ENCODE measurements at places on chromosomes 12 and 14.

DNA sequence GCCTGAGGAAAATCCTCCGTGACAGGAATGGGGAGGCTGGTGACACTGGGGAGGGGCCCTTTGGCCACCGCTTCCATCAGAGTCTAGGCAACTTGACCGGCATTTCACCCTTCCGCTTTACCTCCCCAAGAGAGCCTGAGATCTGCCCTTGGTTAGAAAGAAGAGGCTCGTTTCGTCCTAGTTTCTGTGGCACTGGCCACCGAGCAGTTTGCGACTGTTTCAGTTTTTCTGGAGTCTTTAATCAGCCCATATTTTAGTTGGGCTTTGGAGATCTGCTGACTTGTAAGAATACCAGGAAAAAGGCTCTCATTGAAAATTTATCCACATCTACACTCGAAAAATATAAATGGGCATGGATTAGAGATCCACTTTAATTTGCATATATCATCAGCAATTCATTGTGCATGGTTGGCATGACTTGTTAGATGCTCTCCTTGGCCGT lies 414 bp upstream of the ANKS1B start:
- DNase-seq: peak; percentile 8

DNA sequence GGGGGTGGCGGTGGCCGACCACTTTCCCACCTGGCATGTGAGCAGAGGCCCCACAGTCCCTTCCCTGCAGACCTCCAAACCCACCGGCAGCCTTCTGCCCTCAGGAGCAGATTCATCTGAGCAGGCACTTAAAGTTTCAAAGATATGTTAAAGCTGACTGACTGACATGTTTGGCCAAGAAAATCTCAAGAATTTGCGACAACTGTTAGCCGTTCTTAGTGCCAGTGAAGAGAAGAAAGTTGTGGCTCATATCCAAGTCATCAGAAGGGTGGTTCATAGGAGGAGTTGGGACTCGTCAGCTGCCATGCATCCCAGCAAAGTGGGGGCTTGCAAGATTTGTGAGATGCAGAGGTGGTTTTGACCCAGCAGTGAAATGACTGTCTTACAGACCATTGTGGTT lies 27.2 kb downstream of the ELK3 start:
- DNase-seq: no peak

DNA sequence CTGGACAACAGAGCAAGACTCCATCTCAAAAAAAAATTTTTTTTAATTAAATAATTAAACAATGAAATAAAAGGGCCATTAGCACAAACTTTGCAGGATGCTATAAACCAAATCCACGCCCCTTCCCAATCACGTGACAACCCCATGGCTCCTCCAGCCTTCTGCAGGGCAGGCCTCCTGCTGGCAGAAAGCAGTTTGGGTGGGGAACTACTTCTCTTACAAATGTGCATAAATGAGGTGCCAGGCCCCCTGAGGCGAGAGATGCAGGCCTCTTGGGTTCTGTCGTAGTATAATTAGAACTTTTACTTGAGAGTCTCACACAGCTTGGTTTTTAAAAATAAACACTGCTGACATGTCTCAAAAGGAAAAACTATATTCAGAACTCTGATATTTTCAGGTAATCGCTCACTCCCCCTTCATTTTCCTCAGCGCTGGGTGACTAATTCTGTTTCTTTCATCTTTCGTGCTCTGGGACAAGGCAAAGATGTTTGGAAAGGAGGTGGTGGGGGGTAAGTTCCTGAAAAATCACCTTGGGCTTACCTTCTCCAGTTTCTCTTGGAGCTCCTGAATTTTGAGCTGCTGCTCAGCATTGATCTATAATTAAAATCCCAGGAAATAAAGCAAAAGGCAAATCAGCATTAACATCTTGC lies 101.7 kb downstream of the CIT start:
- no peak for DNase-seq

DNA sequence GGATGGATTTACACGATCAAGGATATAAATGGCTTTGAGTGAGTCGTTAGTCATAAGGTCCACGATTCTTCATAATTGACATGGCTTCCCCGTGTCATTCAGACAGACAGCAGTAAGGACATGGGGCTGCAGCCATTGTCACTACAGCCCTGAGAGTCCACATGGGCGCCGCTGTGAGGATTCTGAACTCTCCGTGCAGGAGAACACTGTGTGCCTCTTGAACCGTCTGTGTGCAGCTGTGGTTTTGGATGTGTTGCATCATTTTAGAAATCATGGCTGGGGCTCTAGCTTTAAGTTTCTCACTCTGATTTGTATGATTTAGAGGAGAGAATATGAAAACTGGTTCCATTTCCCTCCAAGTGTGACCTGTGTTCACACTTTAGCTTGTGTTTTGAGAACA lies 47.2 kb downstream of the NPAS3 start:
- peak; percentile 58 for DNase-seq

- DNase-seq: no peak
Observed at GRCh38 chr14:69658664-69659261, 47.4 kb downstream of the SUSD6 start.

DNA sequence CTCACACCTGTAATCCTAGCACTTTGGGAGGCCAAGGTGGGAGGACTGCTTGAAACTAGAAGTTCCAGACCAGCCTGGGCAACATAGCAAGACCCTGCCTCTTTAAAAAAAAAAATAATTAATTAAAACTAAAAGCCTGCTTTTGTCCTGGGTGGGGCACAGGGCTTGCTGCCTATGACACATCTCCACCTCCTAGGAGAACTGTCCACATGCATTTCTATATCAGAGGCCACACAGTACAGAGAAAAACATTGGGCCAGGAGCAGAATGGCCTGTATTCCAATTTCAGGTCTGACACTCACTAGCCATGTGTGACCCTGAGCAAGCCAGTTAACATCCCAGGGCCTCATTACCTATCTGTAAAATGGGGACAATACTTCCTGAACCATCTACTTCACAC lies 31.9 kb downstream of the CCDC88C start:
- DNase-seq: no peak

DNA sequence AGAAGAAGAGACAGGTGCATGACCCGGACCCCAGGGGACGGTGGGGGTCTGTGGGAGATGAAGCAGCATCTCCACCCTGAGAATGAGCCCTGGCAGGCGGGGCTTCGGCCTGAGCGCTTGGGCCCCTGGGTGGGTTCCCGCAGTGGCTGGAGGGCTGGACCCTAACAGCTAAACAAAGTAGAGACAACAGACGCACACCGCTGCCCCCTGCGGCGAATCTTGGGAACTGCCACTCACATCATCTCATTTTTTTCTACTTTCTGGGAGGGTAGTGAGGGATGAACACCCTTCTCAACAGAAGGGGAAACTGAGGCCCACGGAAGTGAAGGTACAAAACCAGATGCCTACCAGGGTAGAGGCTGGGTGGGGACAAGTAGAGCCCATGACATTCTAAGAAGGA lies 104.7 kb downstream of the RFLNA start:
- no peak for DNase-seq

- DNase-seq: no peak
Observed at GRCh38 chr12:38555620-38556591, 239.3 kb downstream of the ALG10B start.

DNA sequence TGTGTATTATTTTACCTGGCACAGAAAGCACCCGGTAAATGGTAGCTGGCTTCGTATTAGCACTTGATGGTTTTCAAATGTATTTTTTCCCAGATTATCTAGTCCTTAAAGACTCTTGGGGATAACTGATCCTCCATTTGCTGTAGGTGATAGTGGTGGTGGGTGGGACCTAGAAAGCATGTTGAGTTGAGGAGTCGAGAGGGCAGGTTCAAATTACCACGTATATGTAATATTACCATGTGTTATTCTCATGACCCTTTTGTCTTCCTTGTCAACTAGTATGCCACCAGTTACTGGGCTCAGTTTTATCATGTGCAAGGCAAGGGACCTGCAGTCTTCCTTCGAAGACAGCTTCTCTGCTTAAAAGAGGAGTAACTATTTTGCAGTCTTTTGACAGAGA lies 1.8 kb downstream of the GLRX5 start:
- no peak for DNase-seq

GRCh38 chr12:52667509-52667908 lies 12.7 kb downstream of the KRT1 start:
- no peak for DNase-seq

DNA sequence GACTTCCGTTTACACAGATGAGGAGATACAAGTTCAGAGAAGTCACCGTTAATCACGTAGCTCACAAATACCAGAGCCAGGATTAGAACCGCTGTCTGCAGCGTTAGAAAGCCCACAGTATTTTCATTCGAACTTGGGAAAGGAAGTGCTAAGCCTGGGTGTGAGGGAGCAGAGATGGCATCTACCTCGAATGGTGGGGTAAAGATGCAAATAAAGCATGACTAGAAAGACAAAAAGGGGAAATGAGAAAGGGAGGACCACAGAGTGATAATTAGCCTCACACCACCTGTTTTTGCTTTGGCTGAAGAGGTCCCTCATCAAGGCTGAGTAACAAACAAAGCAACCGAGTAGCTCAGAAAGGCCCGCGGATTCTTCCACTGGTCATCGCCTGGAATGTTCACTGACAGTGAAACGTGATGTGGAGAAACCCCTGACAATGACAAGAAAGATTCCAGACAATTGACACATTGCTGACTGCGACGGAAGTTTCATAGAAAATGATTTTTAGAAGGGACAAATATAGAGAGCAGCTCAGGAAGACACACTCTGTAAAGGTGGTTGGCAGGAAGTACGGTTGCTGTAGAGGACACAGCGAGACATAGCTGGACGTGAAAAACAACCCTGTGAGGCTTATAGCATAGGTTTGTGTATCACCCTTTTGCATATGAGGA lies 31.5 kb upstream of the BHLHE41 start:
- no peak for DNase-seq

GRCh38 chr12:17079251-17079909 lies 473.4 kb upstream of the LMO3 start:
- DNase-seq: no peak

GRCh38 chr14:76810953-76811400 lies 1.7 kb downstream of the ANGEL1 start:
- peak; percentile 90 for DNase-seq

- DNase-seq: peak; percentile 75
Observed at GRCh38 chr12:75480469-75480949, at the start of gene GLIPR1. GLIPR1 (plus strand) TSS chr12:75480755; CDS start chr12:75480881, 126 bp downstream.

DNA sequence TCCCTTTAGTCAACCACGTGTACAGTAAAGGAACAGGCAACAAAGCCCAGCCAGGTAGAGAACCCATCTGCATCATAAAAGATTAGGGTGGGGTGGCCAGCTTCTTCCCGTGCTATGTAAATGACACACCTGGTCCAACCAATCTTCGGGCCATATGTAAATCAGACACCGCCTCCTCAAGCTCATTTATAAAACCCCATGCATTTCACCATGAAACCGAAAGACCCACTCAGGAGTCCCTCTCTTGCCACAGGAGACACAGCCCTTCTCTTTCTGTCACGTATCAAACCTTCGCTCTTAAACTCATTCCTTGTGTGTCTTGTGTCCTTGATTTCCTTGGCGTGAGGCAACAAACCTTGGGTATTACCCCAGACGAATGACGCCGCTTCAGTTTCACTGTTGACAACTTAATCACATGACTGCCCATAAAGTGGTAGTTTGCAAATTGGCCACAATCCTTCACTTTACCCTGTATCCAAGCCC lies 59.8 kb upstream of the TBPL2 start:
- no peak for DNase-seq

GRCh38 chr12:12007713-12008231 lies 63.0 kb upstream of the BCL2L14 start:
- DNase-seq: no peak

DNA sequence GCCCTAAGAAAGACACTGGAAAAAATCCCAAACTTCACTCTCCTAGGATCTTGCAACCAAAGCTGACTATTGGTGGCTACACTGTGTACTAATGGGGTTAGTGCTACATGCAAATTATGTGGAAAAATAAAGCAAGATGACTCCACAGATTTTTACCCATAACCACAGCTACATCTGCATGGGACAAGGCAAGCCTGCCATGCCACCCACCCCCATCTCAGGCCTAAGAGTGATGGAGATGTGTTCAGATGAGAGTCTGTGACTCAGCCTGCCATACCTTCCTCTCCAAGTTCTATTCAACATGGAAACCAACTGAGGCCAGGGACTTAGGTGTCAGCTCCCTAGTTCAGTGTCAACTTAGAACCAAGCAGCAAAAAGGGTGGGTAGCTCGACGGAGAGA lies 206.2 kb downstream of the PELI2 start:
- no peak for DNase-seq

DNA sequence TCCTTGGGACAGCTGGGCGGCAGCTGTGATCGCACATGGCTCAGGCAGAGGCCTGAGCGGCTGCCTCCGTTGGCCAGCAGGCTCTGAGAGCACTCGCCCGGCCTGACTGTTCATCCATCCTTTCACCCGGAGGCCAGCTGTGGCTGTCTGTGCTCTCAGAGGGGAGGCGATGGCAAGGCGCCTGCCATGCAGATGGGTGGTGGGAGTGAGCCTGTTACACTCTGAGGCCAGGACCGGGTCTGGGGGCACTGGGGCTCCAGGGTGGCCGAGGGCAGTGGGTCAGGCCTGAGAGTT lies 292.3 kb downstream of the TMEM121 start:
- no peak for DNase-seq

GRCh38 chr14:45249856-45250575 lies 3.0 kb downstream of the MIS18BP1 start:
- DNase-seq: peak; percentile 72

DNA sequence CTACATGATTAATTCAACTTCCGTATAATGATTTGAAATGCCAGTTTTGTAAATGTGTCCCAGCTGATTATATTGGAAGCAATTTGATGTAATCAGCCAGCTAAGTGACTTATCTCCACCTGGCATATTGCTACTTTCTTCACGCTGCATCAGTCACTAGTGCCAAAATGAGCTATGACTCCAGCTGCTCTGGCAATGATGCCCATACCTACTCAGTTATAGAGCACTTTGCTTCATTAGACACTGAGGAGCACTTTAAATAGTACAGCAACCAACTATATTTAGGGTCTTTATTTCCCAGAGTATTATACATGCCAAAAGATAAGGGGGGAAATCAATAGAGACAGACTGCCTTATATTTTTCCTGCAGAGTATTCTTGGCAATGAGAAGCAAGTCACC lies 67.9 kb upstream of the LIN7A start:
- no peak for DNase-seq

DNA sequence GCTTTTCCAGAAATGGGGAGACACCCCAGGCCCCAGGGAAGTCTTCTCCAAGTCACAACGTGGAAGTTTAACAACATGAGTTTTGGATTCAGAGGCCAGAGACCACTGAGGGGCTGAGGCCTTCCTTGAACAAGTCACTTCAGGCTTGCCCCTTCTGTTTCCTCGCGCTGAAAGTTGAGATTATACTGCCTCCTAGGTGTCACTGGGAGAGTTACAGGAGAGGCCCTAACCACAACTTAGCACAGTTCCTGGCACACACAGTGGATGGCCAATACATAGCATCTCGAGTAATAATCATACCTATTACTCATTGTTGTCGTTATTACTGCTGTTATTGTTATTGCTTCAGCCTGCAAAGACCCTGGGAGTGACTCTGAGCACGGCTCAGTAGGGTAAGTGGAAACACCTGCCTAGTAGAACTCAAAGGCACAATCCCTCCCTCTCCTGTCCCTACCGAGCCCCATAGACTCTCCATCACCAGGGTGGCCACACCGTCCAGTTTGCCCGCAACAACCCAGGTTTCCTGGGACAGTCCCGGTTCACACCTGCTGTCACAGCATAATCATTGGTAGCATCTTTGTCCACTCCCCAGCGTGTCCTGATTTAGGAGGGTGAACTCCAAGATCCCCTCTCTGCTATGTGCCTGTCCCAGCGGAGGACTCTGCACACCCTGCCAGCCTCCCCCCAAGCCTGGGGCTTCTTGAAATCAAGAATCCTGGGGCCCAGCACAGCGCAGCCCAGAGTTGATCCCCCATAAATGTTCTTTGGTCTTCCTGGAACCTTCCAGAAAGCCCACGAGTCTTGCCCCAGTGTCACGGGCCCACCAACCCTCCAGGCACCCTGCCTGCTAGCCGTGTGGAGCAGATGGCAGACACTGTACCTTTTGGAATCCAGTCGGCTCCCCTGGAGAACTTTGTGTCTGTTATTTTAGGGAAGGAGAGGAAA lies 85.0 kb downstream of the SYNE3 start:
- peak; percentile 50 for DNase-seq

Data from pons (tissue), 1 donor.